ENCODE measurements at places on chromosomes 11 and 22.

DNA sequence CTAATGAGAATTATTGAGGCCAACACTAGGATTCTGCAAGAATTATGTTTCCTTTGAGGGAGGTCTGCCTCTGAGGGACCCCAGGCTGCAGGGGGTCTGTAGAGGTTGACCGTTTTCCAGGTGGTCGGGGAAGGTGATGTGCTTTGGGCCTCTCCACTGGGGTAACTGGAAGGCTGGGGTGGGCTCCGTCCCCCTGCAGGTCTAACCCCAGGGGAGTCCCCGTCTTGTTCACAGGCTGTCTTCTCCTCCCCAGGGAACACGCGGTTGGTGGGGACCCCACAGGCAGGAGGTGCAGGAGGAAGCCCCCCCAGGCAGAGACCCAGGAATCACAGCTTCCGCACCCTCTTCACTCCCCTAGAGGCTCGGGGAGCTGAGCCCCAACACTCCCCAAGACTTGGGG is 726.4 kb downstream of the BRD1 start:
- no peak for DNase-seq

DNA sequence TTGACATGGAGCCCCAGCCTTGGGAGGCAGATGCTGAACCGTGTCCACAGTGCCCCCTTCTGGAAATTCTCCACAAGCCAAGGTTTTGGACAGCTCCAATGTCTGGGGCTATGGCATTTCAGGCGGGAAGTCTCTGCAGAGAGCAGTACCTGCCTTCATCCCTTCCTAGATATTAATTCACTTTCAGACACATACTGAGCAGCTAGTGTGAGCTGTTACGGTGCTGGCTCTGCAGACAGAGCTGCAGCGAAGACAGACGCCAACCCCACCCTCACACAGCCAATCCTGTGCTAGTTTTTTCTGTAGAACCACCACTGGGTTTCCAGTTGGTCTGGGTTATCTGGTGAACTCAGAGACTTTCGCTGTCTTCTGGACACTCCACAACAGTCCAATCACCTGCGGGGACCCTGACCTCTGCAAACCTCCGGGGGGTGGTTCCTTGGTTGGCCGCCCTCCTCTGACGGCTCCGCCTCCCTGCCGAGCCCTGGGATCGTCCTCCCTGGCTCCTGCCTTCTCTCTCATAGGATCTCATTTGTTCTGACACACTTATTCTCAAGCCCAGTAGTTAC is 9.1 kb downstream of the LMF2 start:
- DNase-seq = peak; percentile 83

- no peak for DNase-seq
These were observed 281 bp downstream of the TSPAN18 start for GRCh38 chr11:44727114-44727372.

DNA sequence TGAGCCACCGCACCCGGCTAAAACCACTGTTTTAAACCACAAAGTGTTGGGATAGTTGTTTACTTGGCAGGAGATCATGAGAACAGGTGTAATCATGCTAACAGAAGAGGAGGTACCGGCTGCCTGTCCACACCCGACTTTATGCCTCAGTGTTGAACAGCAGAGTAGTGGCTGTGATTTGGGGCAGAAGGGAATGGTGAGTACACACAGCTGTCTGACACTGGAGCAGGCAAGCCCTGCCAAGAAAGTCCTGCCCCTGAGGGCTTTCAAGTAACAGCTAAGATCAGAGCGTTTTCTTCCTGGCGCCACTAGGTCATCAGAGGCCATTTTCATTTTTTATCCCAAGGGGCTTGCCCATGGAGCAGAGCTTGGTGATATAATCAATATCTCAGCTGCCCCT is 8.1 kb downstream of the CDKN1C start:
- DNase-seq = no peak

DNA sequence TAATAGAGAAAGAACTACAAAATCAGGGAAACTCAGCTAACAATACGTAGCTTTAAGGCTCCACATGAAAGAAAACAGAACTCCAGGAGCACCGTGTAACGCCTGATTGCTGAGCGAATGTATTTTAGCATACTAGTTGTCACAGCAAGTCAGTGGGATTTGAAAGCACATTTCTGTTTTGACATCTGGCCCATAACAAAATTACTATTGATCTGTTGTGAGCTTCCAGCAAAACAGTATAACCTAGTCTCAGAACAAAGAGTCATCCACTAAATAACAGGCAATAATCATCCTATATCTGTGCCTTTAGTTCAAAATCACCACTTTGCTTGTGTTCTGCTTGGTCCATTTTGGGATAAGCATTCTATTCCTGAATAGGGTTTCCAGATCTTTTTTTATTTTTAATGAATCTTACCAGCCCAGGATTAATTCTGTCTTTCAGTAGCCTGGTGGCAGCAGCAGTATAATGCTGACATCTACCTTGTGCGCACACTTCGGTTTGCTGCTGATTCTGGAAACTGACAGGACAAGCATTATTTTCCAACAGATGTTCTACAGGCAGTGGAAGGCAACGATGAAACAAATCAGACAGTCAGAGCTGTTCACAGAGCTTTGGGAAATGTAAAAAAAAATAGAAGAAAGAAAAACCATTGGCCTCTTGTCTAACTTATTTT is 66.2 kb downstream of the CADM1 start:
- peak; percentile 22 for DNase-seq

DNA sequence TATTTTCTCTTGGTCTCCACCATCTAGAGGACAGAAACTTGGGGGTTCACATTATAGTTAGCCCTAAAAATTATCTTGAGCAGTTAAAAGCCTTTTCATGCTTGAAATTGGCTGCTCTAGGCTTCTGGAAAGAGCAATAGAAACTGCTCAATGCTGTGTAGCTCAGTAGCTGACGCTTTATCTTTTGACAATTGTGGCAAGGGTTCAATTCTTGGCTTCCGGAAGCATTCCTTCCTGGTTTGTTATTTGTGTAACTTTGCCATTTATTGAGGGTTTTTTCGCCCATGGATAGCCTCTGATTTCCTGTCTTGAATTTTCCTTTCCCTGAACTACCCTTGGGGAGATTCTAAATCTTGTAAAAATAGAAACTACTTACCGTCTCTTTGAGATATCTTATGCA is 10.3 kb upstream of the OR56A1 start:
- DNase-seq = no peak

DNA sequence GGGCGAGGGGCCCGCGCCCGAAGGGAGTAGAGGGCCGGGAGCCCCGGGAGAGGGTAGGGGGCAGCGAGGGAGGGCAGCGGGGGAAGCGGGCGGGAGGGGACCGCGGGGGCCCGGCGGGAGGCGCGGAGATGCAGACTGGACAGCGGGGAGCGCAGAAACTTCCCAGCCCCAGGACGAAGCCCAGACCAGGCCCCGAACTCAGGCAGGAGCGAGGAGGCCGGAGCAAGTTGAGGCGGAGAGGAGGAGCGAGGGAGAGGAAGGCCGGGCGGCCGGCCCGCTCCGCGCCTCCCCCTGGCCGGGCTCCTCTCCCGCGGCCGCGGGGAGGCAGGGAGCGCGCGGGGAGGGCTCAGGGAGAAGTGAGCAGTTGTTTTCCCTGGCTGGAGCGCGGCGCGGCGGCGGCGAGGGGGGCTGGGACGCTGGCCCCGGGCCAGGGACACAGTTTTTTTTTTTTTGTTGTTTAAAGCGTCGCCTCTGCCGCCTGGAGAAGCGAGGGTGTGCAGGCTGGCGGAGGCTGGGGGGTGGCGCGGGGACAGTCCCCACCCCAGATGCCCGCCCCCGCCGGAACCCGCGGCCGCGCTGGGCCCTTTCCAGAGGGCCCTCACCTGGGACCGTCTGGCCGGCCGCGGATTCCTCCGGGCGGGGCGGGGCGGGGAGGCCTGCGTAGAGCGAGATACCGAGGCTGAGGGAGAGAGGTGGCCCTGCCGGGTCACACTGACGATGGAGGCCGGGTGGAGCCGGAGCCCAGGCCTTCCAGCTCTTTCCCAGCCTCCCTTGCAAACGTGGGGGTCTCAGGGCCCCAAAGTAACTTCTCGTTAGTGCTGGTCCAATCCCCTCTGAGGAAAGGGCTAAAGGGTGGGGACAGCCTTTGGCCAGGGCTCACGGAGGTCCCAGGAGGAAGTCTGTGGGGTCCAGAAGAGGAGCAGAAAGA is at the start of gene LTBP3:
LTBP3 (minus strand) TSS at position 358 of the 928 bp plus-strand sequence. CDS start 400 bp downstream, outside the sequence.
- DNase-seq = peak; percentile 62

DNA sequence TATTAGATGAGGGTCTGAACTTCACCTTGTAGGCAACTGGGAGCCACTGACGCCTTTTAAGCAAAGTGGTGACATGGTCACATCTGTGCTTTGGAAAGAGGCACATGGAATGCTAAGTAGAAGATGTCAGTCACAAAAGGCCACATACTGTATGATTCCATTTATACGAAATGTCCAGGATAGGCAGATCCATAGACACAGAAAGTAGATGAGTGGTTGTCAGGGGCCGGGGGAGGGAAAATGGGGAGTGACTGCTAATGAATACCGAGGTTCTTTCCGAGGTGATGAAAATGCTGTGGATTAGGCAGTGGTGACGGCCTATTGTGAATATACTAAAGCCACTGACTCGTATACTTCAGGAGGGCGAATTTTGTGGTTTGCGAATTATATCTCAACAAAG is 20.6 kb downstream of the NECTIN1 start:
- no peak for DNase-seq

GRCh38 chr11:62504158-62504973 is 42.2 kb downstream of the AHNAK start:
- DNase-seq = no peak

GRCh38 chr11:68933605-68934320 is 30.1 kb downstream of the IGHMBP2 start:
- DNase-seq = no peak

GRCh38 chr22:36587289-36588154 is 58.6 kb upstream of the EIF3D start:
- no peak for DNase-seq

DNA sequence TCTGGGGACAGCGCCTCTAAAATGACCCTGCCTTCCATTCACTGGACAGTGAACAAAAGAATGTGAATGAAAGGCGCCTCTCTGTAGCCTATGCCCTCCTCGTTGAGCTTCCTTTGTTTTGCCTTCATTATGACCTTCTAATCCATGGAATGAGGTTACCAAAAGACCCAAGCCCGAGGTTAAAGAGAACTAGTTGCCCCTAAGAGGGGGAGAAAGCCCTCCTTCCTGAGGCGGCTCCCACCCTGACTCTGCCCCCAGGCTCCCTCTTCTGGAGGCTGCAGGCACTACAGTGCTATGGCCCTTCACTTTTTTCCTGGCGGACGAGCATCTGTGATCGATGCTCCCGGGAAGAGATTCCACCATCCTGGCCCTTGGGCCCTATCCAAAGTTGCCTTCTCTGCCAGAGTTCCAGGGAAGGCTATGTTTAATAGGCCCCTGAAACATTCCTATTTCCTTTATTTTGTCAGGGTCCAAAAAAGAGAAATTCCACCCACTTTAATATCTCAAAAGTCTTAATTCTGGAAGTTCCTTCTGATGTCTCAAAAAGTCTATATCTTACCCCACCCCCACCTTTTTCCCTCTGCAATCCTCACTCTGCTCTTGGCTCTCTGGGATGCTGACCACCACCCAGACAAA is 147.3 kb downstream of the FEZ1 start:
- DNase-seq = peak; percentile 68

DNA sequence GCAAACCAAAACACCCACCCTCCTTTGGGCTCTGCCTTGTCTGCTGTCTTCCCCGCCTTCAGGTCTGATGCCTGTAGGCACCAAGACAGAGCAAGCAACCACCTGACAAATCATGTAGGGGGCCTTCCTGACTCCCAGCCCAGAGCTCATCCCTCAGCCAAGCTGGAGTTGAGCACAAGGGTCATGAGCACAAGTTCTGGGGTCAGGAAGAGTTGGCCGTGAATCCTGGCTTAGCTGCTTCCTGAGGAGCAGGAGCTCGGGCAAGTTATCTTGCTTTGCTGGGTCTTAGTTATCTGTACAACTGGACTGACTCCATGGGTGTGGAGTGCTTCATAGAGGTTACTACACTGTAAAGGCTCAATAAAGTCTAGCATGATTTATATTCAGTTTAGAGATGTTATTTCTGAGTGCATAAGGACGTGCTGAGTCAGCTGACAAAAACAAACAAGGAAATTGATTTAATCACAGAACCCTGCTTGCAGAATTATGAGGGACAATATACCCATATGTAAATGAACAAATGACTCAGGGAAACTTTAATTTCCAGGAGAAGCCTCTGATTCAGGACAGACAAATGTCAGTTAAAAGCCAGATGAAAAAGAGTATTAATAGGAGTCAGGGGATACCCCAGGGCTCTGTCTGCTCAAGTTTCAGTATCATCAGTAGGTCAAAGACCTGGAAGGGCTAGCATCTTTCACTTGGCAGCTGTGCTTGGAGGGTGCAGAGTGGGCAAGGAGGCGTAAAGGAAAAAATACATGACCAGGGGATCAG is 15.0 kb upstream of the APOA1 start:
- no peak for DNase-seq

DNA sequence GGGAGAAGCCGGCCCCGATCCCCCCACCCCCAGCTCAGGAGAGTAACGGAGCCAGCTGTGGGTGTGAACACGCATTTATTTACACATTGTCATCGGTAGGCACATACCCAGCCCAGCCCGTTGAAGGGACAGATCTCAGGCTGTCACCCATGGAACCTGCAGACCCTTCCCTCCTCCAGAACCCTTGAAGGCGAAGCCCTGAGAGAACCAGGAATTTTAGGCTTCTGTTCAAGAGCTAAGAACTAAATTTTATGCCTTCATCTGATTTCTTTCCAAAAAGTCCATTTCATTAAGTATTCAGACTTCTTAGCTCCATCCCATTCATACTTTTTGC is 379 bp upstream of the BRMS1 start:
- DNase-seq = no peak

GRCh38 chr11:128790196-128790595 is 76.9 kb downstream of the KCNJ1 start:
- DNase-seq = peak; percentile 68

DNA sequence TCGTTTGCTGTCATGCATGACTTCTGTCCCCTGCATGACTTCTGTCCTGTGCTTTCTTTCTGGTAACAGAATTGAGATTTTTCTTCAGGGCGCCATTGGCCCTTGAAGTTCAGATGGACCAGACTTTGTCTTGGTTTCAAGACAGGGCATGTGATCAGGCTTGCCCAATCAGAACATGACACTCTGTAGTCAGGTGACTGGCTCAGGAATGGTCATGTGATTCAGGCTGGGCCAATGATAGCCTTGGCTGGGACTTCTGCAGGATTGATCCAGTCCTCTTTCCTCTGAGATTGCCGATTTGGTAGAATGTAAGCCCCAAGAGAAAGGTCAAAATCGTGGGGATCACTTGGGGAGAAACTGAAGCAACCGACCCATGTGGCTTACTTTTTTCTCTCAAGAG is 90.5 kb upstream of the ALX4 start:
- DNase-seq = peak; percentile 33

DNA sequence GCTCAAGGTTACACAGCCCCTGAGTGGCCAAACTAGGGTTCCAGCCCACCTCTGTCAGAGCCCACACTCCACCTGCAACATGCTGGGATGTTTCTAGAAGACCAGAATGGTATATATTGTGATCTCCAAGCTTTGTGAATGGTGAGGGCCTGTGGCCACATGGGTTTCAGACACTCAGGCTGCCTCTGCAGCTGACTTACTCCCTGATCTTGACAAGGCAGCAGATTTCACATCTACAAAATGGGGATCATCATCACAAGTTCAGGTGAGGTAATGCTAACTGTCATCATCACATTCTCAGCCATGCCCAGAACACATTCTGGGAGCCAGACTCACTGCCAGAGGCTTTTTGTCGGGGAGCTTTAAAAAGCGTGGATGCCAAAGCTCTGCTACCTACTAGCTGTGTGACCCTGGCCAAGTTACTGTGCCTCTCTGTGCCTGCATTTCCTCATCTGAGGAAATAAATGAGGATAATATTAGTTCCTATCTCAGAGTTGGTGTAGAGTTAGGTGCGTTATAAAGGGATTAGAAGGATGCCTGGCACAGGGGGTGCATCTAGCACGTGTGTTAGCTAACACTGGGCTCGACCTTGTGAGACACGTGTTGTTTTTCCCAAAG is 24.9 kb upstream of the WNT11 start:
- DNase-seq = no peak

GRCh38 chr11:118439646-118440045 is 3.4 kb downstream of the KMT2A start:
- no peak for DNase-seq

Measured in BE2C (cell line).